Activated T-helper 1 cell treated with anti-CD3 and anti-CD28 coated beads, Interleukin-2, amount 50 U/mL, for 16 hours (primary cell): ENCODE measurements at places on chromosomes 5 and 9.

- no peak for DNase-seq
Measured at GRCh38 chr5:135740475-135740874, 94.0 kb upstream of the SLC25A48 start.

DNA sequence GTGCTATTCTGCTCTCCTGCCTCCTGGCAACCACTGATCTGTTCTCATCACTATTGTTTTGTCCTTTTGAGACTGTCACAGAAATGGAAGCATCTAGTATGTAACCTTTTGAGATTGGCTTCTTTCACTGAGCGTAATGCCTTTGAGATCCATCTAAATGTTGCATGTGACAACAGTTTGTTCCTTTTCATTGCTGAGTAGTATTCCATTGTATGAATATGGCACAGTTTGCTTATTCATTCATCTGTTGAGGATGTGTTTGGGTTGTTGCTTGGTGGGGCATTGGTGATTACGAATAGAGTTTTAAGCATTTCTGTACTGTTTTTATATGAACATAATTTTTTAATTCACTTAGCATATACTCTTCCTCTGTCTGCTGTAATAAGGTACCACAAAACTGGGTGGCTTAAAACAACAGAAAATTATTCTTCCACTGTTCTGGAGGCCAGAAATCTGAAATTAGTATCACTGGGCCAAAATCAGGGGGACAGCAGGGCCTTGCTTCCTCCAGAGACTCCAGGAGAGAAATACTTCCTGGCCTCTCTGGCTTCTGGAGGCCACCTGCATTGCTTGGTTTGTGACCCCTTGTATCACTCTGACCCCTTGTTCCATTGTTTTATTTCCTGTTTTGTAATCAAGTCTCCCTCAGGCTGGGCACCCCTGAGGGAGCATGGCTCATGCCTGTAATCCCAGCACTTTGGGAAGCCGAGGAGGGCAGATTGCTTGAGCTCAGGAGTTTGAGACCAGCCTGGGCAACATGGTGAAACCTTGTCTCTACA is 53.0 kb downstream of the EXOSC2 start:
- DNase-seq: no peak

DNA sequence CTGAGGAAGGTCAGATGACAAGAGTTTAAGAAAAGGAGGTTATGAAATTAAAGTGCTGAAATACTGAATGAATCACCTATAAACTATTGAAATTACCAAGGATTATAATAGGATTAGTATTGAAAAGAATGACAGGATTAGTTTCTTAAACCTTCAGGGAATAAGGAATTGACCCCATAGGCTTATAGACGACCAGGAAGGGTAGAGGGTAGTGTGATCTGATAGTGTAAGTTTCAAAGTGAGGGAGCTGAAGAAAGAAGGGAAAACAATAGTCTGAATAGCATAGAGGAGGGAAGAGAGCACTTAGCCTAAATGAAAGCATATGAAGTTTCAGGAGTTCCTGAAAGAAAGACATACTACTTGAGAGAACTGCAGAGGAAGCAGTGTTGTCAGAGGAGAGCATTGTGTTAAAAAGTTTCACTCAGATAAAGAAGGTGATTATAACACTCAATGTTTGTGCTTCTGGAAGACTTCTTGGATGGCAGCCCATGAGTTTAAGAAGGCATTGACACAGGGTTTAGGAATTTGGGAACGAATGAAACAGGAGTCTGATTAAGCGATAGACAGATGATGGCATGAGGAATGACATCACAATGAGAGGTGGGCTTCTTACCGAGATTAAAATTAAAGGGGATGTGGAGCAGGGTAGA is 557.9 kb upstream of the GRAMD2B start:
- DNase-seq: no peak

DNA sequence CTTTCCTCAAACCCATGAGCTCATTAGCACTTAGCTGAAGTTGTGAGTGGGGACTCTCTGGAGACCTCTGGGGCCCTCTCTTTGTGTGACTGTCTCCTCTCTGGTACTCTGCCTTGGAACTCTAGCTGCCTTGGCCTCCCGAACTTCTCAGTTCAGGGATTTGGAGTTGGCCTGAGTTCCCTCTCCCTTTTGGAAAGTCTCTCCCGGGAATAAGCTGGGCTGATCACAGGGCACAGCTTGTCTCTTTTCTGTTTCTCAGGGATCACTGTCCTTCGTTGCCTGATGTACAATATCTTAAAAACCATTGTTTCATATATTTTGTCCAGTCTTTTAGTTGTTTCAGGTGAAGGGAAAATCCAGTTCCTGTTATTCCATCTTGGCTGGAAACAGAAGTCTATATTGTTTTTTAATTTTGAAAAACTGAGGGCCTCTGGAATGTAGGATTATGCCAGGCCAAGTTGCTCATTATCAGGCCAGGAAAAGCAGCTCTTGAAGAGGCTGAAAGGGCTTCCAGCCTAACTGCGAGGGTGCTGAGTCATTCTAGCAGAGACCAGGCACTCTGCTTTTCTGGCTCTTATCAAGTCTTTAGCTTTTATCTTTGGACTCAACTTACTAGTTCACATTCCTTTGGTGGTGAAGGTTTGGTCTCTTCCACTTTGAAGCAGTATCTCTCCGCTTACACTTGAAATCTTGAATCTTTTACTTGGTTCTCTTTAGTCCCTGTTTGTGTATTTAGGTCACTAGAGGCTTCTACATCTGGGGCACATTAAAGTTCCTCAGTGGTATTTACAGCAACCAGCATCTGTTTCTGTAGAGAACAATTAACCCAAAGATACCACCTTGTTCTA is 8.4 kb upstream of the RGS3 start:
- no peak for DNase-seq

DNA sequence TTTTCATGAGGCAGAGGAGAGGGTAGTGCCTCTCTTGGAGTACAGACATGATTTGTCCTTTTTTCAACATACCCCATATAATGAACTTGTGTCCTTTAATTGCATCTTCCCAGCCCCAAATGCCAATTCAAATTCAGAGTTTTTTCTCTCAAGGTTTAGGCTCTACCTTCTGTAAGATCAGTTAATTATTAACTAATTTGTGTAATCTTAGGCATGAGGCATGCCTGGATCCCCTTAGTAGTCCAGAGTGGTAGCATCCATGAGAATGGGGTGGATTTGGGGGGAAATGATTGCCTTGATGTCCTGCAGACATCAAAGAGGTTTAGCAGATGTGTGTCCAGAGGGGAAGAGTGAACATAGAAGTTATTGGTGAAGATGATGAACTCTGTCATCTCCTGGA is 533.3 kb downstream of the LRRC70 start:
- no peak for DNase-seq

- DNase-seq: no peak
Measured at GRCh38 chr5:98694902-98695301, 78.6 kb upstream of the RGMB start.

GRCh38 chr9:134390537-134390936 is 64.3 kb downstream of the RXRA start:
- DNase-seq: peak; percentile 68

DNA sequence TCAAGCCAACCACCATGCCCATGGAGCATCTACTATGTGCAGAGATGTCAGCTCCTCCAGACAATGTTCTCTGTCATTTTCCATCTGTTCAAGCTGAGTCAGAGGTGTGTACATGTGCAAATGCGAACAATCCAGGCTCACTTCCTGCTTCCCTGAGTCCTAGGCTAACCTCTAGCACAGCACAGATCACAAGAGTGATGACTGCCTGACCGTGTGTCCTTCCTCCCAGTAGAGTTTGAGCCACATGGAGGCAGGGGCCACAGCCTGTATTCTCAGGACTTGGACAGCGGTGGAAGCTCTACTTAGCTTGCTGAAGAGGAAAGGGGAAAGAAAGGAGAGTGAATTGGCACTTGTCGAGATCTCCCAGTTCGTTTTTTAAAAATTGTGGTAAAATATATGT is 87.2 kb downstream of the KCNIP1 start:
- no peak for DNase-seq

- DNase-seq: no peak
Measured at GRCh38 chr5:172421-172820, 18.9 kb upstream of the LRRC14B start.

DNA sequence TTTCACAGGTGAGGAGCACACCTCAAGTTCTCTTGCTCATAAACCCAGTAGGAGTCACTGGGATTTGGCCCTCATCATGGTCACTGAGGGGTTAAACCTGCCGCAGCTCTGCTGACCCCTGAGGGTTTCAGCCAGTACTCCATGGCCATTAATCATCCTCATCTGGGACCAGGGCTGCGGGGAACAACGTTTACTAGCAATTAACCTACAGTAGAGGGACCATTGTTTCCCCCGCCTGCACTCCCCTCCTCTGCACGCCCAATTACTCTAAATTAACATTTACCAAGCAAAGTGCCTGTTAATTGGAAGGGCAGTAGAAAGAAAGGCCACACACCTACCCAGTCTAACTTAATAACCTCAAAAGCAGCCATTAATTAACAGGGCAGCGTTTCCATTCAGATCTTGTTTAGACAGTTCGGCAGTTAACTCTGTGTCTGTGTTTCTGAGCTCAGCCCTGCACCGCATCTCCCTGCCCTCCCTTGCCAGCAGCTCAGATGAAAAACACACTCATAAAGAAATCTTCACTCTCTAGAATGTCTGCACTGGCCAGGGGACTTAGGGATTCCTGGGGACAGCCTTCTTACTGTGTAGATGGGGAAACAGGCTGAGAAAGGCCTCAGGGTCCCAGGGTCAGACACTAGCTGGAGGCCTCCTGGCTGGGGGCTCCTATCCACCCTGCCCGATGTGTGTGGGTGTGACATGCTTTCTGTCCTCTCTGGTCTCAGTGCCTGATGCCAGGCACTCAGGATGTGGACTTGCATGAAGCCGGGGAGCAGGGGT is 51.6 kb downstream of the ALG2 start:
- no peak for DNase-seq

GRCh38 chr5:61609840-61610677 is 278.0 kb downstream of the ZSWIM6 start:
- no peak for DNase-seq

DNA sequence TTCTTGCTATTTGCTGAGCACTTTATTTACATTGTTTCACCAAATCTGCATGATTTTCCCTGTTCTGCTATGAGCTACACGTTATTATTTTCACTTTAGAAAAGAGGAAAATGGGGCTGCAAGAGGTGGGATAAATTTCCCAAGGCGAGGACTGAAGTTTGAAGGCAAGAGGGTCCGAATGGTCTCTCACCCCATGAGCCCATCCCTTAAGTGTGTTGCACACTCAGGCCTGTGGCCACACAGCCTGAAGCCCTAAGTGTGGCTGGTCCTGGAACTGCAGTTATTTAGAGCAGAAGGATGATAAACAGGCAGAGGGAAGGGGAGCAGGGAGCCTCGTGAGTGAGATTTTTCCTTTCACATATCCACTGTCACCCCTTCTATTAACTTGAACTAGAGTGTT is 7.8 kb downstream of the PDE8B start:
- no peak for DNase-seq

DNA sequence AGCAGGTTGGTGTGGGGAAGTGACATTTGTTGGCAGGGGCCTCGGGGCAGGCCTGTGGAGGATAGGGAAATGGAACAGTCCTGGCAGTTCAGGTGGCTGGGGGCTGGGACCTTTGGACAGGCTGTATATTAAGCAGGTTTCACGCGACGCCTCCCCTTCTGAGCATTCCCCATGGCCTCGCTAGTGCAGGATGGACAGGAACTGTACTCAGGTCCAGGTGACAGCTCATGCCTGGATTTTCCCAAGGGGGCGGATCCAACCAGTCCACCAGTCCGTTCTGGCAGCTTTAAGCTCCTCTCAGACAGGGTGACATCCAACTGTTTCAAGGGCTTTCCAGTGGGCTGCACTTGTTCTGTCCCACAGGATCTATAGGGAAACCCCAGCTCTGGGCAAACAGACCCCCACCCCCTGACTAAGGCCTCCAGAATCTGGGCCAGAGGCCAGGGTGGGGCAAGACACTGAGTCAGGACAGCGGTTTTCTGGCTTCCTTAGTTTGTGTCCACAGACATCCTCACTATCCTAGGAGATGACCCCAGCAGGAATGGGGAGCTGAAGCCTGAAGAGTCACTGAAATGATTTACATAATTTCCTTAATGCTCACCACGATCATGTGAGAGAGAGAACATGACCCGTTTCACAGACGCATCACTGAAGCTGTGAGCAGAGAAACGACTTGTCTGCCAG is 20.9 kb downstream of the CSF2 start:
- no peak for DNase-seq

DNA sequence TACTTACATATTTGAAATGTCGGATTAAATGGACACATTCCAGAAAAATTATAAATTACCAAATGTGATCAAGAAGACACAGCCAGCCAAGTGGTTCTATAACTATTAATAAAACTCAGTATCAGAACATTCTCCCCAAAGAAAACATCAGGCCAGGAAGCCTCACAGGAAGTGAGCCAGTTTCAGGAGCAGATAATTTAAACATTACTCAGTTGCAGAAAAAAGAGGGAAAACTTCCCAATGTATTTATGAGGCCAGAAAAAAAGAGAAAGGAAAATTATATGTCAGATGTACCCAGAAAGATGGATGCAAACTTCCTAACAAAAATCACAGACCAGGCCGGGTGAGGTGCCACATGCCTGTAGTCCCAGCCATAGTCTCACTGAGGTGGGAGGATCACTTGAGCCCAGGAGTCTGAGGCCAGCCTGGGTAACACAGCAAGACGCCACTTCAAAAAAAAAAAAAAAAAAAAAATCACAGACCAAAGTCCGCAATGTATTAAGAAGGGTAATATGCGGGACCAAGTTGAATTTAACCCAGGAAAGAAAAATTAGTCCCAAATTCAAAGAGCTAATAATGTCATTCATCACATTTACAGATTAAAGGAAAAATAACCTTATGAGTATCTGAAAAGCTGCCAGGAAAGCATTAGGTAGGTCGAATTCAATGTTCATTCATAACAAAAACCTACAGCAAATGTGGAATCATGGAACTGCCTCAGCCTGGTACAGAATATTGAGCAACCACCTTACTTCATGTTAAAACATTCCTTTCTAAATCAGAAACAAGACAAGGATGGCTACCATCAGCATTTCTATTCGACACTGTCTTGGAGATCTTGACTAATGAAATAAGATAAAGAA is 37.2 kb upstream of the NRARP start:
- no peak for DNase-seq

DNA sequence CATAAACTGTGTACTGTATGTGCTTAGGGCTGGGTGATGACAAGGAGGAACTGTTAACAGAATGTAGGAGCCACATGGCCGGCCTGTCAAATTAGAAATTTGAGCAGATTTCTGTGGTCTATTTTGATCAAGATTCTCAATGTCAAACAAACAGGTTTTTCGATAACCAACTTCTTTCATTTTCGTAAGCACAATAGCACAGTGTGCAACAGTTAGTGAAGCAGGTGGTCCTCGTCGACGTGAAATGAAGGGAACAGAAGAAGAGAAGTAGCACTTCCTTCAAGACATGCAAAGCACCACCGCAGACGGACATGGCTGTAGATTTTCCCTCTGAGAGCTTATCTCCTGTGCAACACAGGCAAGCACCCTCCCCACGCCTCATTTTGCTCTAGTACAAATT is 252.1 kb downstream of the CRB2 start:
- no peak for DNase-seq

- DNase-seq: no peak
Measured at GRCh38 chr9:105319202-105319813, 74.9 kb downstream of the SLC44A1 start.

DNA sequence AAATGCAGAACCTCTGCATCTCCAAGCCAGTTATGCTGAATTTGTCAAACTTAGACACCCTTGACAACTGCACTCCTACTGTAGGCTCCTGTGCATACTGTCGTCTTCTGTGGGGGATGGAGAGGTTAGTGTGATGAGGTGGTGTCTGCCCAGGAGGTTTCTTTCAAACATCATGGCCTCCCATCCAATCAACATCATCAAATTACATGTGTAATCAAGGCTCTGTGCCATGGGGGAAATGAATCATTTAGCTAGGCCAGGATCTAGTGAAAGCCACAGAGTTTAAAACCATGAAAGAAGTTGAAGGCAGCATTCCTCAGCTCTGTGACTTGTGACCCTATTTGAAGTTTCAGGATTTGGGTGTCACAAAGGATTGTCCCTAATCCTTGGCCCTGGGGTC is 240.6 kb downstream of the MARCHF11 start:
- no peak for DNase-seq
